SK-N-SH (cell line): ENCODE measurements at places on chromosomes 4 and X.
A peak's percentile ranks its signal among the peaks of the same experiment; 100 is the strongest.

DNA sequence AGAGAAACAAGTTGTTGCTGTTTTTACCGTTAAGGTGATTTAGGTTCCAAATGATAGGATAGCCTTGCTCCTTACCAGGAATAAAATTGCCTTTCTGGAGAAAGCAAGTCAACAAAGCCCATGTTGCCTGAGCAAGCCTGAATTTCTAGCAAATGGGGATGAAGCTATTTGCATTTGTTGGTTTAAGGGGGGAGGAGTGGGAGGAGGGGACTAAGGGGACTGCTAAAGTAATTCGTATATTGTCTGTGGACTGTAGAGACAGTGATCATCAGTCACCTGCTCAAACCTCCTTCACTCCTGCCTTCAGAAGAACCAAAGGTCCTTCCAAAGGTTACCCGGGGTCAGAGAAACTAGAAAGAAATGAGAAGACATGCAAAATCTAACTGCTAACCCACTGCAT lies 65.8 kb downstream of the SCML2 start:
- DNase-seq = no peak

DNA sequence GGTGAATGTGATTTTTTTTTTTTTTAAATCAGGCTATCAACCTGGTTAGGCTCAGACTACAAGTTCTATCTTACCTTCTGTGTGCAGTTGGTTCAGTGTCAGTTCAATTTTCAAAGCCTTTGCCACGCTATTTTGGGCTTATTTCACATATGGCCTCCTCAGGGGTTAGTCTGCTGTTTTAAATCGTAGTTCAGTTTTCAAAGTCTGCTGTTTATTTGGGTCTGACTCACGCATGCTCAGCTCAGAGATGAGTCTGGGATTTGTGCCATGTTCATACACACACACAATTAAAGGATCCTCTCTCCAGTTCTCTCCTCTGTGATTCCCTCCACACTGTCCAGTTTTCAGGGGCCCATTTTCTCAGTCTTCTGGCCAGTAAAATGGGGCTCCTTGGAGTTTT lies 32.3 kb upstream of the ZFX start:
- DNase-seq = no peak

DNA sequence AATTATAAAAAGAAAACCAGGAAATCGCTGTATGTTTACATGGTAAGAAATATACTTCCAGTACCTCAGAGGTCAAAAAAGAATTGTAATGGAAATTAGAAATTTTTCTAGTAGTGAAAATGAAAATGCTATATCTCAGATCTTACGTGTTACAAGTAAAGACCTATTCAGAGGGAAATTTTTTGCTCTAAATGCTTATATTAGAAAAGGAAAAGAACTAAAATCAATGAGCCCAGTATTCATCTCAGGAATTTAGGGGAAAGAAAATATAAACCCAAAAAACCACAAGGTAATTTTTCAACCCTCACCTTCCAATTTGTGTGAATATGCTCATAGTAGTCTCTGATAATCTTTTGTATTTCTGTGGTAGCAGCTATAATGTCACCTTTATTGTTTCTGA lies 145.6 kb downstream of the RAP1GDS1 start:
- no peak for DNase-seq

GRCh38 chr4:175971388-175972179 lies 94.1 kb upstream of the WDR17 start:
- no peak for DNase-seq

GRCh38 chr4:114236171-114236769 lies 256.8 kb upstream of the ARSJ start:
- no peak for DNase-seq

DNA sequence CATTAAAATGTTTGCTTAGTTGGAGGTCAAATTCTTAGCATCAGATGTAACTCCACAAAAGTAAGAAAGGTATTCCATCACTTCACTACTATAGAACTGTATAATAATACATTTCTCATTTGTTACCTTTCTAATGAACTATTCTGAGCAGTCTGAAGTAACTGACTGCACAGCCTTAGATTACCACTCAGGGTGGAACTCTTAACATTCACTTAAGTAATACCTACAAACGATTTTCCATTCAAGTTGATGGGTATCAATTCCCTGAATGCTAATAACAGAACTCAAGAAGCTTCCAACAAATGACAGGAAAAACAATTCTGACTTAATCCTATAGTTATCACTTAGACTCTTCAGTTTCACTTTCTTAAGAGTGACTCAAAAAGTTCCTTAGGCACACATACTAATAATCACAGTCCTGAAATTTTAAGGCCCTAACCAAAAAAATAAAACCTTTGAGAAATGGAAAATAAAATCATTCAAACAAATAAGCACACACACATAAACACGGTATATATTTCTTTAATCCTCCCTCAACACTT lies 20.9 kb downstream of the HNRNPD start:
- no peak for DNase-seq

- DNase-seq = peak; percentile 25
These were observed 92.3 kb downstream of the RLIM start for GRCh38 chrX:74521961-74522751.

DNA sequence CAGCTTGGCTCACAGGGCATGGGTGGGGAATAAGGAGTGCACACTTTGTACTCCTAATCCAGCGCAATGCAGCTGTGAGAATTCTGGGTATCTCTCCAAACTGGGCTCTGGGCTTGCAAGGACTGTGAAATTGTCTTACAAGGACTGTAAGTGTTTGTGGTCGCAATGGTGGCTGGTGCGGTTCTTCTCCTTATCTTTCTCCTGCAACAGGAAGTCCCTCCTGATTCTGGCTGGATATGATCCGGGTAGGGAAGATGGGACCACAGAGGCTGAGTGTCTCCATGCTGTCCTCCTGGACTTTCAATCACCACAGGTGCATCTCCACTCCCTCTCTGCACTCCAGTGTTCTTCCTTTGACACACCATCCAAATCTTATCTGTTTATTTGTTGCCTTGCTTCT lies 55.7 kb upstream of the GYPE start:
- no peak for DNase-seq

DNA sequence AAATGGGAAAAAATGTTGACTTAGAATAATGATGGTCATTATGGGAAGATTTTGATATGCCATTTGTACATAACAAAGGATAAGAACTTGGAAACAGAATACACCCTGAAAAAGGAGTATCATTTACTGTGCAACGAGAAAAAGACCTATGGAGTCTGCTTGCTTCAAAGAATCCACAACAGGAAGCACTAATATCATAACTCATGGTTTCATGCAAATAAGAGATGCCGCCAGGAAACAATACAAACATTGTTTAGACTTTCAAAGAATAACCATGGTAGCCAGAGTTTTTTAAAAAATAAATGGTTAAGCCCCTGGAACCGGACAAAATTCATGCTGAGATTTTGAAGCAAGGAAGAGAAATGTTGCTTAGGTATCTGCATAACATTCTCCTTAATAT lies 139.9 kb upstream of the ETNPPL start:
- no peak for DNase-seq

GRCh38 chr4:1315836-1316536 lies 26.3 kb downstream of the MAEA start:
- no peak for DNase-seq

DNA sequence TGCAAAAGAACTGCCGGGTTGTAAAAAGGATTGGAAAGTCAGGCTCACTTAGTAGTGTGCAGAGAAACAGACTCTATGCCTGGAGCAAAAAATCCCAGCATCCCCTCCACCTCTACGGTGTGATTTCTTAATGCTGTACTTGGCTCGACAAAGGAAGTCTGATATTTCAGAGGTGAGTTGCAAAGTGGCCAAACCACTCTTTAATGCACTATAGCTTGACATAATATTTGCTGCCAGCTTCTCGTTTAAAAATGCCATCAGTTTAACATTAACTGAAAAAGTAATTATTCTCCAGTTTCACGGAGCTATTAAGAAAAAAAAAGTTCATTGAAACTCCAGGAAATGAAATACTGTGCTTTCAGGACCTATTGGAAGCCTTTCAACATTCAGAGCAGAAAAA lies 448.3 kb upstream of the ZFP42 start:
- no peak for DNase-seq

DNA sequence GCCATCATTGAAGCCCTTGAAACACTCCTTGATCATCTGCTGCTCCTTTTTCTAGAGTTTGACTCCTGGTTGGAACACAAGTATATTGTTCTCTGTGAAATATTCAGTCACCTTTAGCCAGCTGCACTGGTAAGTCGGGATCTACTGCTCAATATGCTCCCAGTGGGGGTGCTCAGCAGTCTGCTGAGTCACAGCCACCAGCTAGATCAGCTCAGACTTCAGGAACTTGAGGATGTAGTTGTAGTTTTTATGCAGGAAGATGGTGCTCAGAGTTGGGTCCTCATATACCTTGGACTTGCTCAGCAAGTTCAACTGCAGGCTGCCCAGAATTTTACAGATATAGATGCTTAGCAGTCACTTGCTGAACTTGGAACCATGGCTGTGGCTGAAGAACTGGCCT lies 202.5 kb upstream of the RPL34 start:
- DNase-seq = no peak

- DNase-seq = no peak
These were observed 17.7 kb upstream of the HERC5 start for GRCh38 chr4:88439161-88439760.

DNA sequence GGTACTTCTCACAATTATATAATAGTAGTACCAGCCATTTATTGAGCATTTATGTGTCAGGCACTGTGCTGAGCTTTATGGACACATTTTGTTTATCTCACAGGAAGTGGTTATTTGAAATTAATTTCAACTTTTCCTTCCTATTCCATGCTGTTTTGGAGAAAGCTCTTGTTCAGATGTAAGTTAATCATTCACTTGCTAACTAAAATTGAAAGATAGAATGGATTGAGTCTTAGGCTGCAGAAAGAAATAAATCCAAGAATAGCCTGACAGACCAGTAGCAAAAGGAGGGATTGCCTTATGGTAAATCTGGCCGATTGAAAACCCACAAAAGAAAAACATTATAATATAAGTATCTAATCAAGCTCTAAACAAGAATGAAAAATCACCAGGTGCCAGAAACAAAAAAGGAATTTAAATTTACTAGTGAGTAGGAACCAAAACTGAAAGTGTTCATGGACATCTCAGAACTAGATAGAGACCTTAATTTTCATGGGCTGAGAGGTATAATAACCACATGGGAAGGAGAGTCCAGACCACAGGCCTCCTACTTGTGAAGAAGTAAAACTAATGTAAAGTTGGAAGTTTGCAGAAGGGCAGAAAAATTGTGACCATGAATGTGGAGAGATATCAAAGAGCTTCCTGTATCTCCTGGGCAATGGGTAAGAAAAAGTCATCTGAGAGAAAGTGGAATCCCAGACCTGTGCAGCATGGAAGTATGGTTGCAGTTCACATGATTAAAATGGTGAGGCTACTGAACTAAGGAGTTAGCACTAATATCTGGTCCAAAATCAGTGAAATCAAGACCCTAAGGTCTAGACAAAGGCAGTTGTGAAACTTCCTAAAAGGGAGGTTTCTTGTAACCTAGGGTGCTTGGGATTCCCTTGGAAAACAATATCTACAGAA lies 38.0 kb downstream of the RADX start:
- no peak for DNase-seq

GRCh38 chr4:24241511-24241910 lies 342.8 kb downstream of the DHX15 start:
- DNase-seq = no peak

DNA sequence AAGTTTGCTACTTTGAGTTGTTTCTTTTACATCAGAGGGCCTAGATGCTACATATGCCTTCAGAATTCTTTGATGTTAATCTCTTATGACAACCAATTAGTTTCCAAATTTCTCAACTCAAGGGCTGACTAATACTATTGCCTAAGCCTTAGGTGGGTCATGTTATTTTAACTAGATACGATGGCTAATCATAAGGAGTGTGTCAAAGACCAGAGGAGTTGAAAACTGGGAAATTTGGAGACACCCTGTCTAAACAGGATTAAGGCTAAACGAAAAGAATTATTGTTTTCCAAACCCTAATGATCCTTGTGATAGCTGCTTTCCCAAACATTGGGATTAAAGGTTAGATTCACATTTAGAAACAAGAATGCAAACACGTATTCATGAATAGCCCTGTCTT lies 228.5 kb downstream of the PCDH7 start:
- DNase-seq = no peak

DNA sequence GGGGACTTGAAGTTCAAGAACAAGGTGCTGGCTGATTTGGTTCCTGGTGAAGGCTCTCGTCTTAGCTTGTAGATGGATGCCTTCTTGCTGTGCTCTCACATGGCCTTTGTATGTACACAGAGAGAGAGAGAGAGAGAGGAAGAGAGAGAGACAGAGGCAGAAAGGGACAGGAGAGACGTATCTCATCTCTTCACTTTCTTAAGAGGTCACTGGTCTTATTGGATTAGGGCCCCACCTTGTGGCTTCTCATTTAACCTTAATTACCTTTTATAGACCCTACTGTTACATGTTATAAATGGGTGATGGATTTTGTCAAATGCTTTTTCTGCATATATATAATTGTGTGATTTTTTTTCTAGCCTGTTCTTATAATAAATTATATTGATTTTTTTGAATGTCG lies 1444.2 kb downstream of the ADGRL3 start:
- DNase-seq = no peak

DNA sequence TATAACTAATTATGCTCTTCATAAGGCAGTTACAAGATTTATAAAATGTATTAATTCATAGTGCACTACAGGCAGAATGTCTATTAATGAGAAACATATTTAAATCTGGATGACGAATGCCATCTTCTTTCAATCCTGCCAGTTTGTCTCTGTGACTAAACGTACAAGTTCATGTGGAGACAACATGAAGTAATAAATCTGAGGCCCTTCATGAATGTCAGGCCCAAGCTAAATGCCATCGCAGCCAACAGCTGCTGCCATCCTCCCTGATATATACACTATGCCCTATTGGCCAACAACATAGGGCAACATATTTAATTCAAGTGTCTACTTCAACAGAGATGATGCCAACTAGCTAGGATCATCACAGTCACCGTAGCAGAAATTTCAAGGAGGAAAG lies 43.7 kb downstream of the TSPAN5 start:
- DNase-seq = no peak

GRCh38 chr4:153939570-153939969 lies 150.7 kb upstream of the SFRP2 start:
- DNase-seq = no peak

- peak; percentile 1 for DNase-seq
These were observed 254.4 kb downstream of the NPFFR2 start for GRCh38 chr4:72286185-72286584.

DNA sequence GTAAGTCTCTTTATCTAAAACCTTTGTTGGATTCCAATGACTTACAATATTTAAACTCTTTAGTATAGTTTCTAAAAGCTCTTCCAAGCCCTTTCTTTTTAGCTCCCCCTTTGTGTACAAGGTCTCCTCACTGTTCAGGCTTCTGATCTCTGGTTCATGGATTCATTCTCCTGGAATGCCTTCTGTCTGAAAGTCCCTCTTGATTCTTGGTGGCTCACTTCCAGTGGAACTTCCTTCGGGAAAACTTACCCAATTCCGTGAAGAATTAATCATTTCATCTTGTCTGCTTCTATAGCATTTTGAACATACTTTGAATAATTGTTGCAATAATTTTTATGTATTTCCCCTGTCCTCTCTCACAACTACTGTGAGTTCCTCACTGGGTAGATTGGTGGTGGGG lies 3.6 kb downstream of the ARHGAP24 start:
- DNase-seq = no peak
